ENCODE measurements at places on chromosomes 3 and 15.
A peak's percentile ranks its signal among the peaks of the same experiment; 100 is the strongest.

- DNase-seq, result no peak
Measured at GRCh38 chr3:46979958-46980497, 562 bp downstream of the NBEAL2 start.

GRCh38 chr3:55286693-55287092 lies 200.4 kb downstream of the WNT5A start:
- DNase-seq, result no peak

GRCh38 chr3:133211449-133211848 lies 173.3 kb downstream of the TMEM108 start:
- no peak for DNase-seq

GRCh38 chr3:38383156-38383875 lies 36.7 kb downstream of the XYLB start:
- no peak for DNase-seq

DNA sequence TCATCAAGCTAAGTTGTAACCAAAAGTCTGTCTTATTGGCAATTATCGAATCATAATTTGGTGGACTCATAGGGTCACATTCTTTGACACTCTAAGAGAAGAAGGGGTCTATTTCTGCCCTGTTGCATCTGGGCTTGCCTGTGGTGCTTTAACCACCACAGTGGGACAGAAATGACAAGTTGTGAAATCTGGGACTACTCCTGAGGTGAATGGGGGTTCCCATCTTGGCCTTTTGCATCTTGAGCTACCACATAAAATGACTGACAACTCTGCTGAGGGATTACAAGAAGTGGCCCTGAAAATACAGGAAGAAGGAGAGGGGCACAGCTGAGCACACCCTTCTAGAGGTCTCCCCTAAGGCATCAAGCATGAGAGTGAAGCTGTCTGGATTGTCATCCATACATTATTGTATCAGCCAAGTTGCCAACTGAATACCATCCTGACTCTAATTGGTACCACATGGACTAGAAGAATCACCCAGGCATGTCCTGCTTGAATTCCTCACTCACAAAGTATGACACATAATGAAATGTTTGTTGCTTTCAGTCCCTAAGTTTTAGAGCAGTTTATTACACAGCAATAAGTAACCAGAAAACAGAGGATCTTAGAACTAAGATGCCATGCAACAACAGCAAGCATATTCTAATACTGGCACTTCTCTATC lies 306.5 kb downstream of the ROBO1 start:
- no peak for DNase-seq

DNA sequence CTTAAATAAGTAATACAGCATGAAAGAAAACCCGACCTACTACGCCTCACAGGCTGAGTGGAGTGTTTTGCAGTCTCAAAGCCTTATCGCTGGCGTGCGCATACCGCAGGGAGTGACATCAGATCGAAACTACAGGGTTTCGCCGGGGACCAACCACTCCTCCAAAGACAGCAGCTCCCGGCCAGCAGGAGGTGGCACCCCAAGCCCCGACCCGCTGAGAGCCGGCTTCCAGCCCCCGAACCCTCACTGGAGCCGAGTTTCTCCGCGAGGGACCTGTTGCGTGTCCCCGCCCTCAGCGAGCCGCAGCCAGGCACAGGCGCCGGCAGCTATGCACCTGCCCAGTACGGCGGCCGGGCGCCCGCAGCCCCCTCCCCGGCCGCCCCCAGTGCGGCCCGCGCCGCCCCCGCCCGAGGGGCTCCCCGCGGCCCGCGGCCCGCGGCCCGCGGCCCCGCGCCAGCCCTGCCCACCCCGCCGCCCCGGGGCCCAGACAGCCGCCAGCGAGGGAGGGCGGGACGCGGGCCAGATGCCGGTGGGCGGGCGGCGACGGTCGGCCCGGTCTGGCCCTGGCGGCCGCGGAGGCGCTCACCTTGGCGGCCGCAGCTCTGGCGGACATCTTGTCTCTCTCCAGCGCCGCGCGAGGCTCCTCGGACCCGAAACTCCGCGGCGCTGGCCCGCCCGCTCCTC lies 710 bp downstream of the TJP1 start:
- DNase-seq, result peak; percentile 76

GRCh38 chr15:92949604-92950249 lies 49.6 kb downstream of the CHD2 start:
- no peak for DNase-seq

- no peak for DNase-seq
Measured at GRCh38 chr3:72862314-72863090, 14.3 kb upstream of the SHQ1 start.

DNA sequence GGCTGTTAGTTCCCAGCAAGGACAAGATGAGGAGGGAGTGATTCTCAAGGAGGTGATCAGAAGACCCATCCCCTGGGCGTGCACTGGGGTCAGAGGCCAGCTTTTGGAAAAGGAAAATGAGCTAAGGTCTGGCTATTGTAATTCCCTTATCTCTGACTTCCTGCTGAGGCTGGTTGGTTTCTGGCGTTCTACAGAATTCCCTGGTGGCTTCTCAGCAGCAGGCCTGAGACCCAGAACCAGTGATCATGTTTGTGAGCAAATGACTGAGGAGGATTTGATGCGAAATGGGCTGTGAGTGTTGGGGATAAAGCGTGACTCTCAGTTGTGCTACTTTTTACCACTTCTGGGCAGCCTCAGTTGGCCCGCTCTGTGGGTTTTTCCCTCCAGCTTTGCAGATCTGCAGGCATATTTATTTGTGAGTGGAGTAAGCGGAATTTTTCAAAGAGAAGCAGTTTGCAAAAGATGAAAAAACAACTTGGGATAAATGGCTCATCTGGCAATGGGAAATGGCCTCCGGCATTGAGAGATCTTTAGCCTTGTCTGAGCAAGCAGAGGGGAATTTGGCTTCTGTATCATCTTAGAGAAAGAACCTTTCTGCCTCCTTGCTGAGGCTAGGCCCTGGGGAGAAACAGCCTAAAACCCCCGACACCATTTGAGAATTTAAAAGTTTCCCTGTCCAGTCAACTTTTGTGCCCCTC lies 102.7 kb downstream of the SLCO3A1 start:
- DNase-seq, result no peak

GRCh38 chr3:15341030-15341726 lies 8.8 kb upstream of the SH3BP5 start:
- no peak for DNase-seq

DNA sequence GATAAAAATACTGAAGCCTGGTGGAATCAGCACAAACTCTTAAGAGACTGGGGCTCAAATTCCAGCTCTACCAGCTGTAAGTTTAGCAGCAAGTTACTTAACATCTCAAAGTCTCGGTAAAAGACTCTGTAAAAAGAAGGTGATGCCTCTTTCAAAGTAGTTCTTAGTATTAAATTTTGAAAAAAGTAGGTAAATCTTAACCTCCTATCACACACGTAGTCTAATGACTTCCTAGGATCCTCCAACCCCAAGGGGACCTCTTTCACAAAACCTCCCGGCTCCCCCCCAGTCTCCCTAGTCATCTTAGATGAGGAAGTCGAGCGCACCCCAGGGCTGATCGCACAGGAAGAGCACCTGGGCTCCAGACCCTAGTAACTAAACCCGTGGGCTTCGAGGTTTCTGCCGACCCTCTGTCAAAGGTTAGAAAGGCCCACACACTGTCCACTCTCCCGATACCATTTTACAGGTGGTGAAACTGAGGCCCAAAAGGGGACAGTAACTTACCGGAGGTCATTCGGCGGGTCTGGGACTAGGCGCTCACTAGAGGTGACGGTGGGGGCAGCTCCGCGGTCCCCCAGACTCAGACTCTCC lies 427 bp downstream of the MBD4 start:
- DNase-seq, result peak; percentile 17

DNA sequence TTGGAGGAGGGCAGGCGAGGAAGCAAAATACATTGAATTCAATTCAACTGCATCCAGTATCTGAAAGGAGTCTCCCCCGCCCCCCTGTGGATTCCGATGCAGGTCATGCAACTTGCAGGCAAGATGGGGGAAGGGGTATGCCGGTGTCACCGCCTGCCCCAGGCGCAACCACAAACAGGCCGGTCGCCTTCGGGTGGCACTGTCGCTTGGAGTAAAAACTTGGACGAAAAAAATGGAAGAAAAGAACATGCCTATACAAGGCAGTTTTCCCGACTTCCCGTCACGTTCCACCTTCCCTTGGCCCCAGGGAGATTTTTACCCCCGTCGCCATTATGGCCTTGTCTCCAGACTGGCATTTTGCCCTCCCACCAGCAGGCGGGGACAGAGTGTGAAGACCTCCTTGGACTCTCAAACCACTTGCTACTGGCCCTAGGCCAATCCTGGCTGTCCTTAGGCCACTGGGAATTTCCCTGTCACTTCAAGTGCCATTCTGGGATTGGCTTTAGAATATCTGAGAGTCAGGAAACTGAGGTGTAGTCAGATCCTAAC lies 1.6 kb upstream of the NTRK3 start:
- peak; percentile 29 for DNase-seq

DNA sequence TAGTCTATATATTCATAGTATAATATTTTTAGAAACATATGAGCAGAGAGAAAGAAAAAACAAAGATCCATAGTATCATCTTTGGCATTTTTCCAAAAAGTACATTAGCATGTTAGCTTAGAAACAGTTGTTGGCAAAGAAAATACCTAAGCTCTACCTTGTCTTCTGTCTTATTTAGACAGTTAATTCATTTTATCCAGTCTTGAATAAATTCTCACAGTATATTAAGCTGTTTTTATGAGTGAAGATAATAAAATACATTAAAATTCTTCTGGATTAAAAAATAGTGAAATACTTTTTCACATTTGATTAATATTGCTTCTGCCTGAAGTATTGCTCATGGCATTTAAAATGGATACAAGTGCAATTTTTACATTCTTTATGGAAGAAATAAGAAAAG lies 145.2 kb downstream of the ZIC1 start:
- DNase-seq, result no peak

DNA sequence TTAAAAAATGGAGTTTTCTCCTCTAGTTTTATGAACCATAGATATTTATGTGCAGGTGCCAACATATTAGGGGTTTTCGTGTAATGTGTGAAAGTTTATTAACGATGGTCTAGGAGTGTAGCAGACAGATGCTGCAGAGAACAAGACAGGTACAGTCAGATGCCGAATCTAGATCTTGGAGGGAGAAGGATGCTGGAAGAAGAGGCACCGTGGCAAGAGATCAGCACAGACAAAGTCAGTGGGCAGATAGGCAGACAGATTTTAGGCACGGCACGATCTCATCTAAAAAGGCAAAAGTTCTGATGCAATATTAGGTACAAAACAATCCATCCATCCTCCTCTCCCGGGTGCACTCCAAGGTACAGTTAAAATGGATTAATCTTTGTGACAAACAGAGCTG lies 161.6 kb downstream of the TIGIT start:
- DNase-seq, result no peak

DNA sequence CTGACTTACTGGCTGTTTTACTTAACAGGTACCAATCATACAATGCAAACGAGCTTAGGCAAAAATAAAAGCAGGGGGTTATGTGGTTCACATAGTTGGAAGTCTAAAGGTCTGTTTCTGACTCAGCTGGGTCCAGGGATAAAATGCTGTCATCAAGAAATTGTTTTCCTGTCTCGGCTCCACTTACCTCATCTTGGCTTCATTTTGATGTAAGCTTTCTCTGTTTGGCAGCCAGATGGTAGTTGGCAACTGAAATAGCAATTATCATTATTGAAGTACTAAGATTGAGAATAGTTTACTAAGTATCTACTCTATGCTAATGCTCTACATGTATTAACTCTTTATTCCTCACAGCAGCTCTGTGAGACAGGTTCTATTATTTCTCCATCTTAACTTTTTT lies 36.8 kb upstream of the CNTN3 start:
- no peak for DNase-seq

DNA sequence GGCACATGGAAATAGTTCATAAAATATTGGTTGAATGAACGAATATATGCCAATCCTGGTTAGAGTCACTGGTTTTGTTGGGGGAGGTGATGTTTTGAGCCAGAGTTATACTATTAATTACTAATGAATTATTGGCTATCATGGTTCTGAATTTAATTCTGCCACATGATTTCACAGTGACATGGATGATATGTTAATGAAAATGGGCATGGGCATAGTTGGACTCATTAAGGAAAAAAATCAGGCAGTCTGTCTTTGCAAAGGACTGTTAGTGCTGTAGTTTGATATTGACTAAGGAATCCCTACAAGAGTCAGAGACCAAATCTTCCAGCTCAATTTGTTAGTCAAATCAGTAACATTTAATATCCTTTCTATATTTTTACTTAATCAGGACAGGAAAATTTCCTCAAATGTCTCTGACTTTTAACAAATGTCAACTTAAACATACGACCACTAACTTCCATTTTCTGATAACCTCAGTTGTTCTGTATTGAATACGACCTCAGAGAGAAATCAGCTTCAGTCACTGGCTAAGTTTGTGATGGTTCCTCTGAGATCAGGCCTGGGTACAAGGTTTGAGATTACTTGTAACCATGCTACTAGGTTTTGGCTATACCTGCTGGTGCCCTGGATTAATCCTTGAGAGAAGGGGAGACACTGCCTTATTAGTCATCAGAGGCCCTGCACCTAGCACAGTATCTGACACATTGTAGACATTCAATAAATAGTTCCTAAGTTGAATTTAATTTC lies 13.3 kb downstream of the NFKBIZ start:
- DNase-seq, result no peak

GRCh38 chr3:66336333-66336766 lies 115.5 kb downstream of the SLC25A26 start:
- no peak for DNase-seq

DNA sequence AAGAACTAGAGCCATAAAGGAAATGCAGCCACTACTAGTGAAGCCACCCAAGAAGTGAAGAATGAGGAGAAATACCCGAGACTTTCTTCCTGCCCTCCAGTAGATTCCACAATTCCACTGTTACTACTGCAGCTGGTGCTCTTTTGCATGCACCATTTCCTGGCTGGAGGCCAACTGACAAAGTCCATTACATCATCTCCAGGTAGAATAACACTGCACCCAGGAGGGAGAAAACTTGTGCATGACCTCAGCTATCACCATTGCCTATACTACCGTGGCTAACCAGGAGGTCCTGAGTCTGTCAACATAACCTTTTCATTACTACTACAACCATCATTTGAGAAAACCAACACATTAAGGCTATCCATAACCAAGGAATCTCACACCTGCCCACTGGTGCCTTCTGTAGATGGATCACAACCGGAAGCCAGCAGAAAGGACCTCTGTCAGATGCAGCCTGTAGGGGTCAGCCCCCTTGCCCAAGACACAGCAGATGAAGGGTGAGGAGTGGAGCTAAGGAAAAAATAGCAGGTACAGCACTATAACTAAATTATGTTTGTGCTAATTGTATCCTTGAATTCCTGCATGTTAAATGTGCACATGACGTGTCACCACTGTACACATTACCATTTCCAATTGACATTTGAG lies 200.8 kb upstream of the C2CD4B start:
- no peak for DNase-seq

- no peak for DNase-seq
Measured at GRCh38 chr3:159645874-159646273, 342.8 kb upstream of the IL12A start.

DNA sequence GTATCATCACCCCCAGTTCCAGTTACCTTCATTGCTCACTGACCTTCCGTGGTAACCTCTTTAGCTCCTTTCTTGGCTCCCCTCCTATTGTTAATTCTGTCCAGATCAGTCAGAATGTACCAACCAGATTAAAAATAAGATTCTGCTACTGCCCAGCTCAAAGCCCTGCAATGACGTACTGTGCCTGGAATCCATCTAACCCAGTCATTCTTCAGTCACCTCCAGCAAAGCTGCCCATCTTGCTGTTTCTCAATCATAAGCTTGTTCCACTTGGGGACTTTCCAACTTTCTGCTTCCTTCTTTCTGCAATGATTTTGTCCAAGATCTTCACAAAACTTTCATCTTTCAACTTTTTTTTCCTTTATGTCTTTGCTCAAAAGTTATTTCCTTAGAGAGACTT lies 512.0 kb upstream of the ZNF385D start:
- no peak for DNase-seq

- no peak for DNase-seq
Measured at GRCh38 chr15:52013151-52013791, 5.7 kb upstream of the MAPK6 start.

Data from renal pelvis (tissue), 12 donors.